Tongue (tissue), 3 donors: ENCODE measurements at places on chromosomes 1 and 21.

GRCh38 chr1:93095804-93096585 lies 16.9 kb downstream of the MTF2 start:
- DNase-seq: peak; percentile 12

GRCh38 chr1:164638492-164639202 lies 79.7 kb downstream of the PBX1 start:
- DNase-seq: peak; percentile 33

GRCh38 chr21:36433059-36433709 lies 46.7 kb downstream of the CLDN14 start:
- DNase-seq: no peak

DNA sequence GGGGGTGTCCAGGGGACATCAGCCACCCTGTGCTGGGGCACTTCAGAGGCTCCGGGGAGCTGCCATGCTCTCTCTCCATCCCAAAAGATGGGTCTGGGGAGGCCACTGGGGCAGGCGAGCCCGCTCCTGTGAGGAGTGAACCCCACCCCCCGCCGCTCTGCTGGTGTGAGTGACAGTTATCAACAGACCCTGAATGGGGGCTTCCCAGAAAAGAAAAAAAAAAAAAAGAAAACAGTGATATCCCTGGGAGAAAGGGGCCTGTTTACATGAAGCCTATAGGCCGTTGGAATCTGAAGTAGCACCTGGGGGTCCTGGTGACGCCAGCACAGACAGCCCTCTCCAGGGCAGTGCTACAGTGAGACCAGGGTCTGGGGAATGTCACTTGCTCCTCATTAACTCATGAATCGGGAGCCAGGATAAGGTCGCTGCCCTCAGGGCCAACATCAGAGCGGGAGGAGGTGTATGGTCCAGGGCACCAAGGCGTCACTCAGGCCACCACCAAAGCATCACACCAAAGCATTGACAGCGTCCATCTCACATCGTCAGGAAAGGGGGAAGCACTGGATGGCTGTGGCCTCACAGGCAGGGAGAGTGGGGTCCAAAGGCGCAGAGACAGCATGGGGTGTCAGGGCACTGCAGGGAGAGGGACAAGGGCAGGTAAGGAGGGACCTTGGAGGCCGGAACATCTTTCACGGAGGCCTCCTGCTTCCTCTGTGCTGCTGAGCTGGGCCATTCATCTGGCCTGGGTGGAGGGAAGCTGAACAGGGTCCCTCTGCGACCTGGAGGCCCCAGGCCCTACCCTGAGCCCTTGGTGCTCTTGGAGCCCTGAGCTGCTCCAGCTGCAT lies 8.4 kb upstream of the NPHP4 start:
- no peak for DNase-seq

DNA sequence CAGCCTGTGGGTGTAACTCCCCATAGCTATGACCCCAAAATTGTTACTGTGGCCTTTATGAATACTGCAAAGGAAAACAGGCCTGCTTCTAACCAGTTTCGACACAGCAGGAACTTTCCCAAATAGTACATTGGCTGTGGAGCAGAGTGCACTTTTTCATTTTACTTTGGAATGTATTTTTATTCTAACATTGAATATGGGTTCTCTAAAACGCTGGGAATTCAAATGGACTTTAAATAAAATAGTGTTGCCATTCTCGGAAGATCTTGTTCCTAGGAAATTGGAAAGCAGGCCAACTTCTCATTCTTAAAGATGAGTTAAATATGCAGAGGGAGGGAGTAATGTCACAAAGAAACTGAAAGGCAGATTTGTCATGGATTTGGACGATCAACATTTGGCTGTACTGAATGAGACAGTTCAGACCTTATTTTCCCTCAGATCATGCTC lies 39.6 kb upstream of the ARHGAP29 start:
- peak; percentile 57 for DNase-seq

GRCh38 chr1:185404907-185405568 lies 88.0 kb upstream of the IVNS1ABP start:
- no peak for DNase-seq

GRCh38 chr1:119554183-119554582 lies 47.2 kb downstream of the HSD3B1 start:
- DNase-seq: peak; percentile 97

GRCh38 chr1:198151688-198152087 lies 5.1 kb upstream of the NEK7 start:
- DNase-seq: peak; percentile 19

DNA sequence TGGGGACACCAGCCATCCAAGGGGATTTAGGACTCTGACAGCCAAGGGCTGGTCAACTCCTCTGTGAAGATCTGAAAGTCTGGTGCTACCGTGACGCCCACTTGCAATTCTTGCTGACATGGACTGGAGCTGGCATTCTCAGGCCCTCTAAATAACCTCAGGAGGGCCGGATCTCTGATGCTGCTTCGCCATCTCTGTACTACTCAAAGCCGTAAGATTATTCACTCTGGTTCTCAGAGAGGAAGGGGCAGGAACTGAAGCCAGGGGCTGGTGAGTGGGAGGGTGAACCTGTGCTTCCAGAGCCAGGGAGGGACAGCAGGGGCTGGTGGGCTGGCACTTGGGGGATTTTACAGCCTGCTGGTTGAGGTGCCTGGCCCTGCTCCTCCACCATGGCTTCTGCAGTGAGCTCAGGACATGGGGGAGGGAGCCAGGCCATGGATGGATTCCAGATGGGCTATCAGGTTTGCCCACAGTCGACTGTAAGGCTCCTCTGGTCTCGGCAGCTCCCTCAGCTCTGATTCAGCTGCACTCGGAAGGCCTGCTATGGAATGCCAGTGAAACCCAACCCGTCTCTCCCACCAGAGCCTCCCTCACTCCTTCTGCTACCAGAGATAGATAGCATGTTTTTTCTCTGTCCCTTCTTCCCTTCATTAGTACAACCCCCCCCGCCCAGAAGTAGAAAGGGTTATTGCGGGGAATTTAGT lies 84.5 kb downstream of the PLXNA2 start:
- DNase-seq: peak; percentile 95

DNA sequence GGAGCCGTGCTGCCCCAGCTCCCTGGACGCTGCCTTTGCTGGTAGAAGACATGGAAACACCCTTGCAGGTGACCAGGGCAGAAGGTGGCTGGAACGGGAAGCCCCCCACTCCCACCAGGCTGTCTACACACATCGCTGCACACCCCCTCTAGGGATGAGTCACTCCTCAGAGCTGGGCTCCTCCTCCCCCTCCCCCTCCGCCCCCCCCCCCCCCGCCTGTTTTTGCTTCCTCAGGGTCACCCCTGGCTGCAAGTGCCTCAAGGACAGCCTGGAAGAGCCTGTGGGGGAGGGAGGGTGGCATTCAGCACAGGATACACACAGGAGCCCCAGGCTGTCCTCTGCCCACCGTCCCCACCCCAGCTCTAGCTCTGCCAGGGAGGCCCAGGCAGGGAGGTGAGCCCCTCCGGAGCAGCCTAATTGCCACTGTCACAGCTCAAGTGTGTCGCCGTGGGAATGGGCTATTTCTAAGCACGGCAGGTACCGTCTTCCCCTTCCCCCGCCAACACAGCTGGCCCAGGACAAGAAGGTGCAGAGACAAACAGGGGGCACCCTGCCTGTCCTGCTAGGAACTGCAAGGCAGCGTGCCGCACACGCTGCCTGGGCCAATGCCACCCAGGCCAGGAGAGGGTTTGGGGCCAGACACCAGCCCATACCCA lies 2.5 kb downstream of the FNDC10 start:
- DNase-seq: no peak

DNA sequence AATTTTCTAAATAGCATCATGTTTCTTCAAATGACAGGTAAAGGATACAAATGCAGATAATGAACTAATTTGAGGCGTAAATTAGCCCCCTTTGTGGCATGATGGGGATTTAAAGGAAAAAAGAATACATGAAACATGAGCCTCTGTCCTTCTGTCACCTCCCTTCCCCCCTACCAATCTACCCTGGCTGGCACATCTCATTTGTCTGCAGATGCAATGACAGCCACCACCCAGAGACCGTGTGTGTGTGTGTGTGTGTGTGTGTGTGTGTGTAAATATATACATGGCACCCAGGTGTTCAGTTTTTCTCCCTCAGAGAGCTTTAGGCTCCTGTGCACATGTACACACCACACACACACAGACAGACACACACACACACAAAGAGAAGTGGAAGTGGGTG lies 451.1 kb downstream of the RWDD3 start:
- DNase-seq: no peak

DNA sequence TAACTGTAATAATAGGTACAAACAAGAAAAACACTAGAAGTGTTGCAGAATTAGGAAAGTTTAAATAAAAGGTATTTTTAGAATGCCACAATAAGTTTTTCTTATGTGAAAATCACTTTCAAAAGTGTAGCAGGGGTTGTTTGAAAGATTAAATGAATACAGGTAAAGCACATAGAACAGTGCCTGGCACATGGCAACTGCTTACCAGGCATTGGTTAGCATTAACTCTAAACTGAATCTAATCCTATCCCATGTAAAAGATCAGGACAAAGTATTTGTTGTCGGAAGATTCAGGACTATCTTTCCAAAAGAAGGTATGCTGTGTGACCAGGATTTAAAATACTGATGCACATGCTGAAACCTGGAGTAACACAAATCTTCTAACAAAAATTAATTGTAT lies 3.3 kb downstream of the AKT3 start:
- no peak for DNase-seq

DNA sequence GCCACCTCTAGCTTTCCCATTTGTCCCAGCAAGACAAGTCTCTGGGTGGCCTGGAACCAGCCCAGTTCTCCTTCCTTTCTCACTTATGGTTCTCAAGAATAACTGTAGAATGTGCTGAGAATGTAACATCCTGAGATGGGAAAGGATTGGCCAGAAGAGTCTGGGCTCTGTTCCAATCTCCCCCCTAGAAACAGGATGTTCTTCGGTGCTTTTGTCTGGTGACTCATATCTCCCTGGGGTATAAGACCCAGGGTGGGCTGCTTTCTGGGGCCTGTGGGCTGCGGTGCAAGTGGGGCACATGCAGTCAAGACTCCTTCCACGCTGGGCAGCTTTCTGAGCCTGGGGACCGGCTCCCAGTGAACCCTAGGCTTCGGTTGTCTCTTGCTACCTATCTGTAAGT lies 251.2 kb upstream of the POU3F1 start:
- no peak for DNase-seq
